Common myeloid progenitor, CD34-positive (primary cell): ENCODE measurements at places on chromosomes 4 and X.

GRCh38 chr4:30950737-30951136 is 230.6 kb downstream of the PCDH7 start:
- no peak for DNase-seq

DNA sequence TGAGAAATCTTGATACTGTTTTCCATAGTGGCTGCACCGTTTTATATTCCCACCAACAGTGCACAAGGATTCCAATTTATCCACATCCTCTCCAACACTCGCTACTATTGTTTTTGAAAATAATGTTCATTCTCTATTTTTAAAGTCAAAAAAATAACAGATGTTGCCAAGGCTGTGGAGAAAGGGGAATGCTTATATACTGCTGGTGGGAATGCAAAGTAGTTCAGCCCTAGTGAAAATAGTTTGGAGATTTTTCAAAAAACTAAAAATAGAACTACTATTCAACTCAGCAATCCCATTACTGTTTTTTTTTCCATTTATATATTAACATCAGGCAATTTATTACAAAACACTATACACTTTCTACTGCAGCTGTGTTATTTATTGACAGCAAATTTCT is 208.7 kb downstream of the CBLL2 start:
- DNase-seq: no peak

- peak; percentile 17 for DNase-seq
These were observed 715 bp downstream of the ZMAT1 start for GRCh38 chrX:101931136-101931487.

GRCh38 chr4:2932951-2933565 is 30.1 kb downstream of the NOP14 start:
- DNase-seq: no peak

DNA sequence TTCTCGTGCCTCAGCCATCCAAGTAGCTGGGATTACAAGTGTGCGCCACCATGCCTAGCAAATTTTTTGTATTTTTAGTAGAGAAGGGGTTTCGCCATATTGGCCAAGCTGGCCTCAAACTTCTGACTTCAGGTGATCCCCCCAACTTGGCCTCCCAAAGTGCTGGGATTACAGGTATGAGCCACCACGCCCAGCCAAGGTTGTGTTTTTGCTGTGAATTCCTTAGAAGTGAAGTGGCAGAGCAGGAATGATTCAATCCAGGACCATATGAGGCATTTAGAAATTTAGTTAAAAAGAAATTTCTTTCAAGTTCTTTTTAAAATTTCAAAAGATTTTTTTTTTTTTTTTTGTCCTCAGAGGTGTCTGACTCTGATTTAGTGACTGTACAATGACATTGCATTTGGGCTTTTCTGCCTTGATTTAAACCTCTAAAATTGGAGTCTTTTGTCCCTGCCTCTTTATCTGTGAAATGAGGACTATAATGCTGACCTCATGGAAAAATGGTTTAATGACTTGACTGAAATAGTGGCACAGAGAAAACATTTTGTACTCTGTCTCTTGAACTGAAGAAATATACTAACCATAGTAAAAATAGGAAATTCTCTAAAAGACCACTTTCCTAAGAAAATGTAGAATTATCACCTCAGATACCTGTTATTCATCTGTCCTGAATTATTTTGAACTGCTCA is 59.9 kb downstream of the CXCL13 start:
- DNase-seq: no peak

DNA sequence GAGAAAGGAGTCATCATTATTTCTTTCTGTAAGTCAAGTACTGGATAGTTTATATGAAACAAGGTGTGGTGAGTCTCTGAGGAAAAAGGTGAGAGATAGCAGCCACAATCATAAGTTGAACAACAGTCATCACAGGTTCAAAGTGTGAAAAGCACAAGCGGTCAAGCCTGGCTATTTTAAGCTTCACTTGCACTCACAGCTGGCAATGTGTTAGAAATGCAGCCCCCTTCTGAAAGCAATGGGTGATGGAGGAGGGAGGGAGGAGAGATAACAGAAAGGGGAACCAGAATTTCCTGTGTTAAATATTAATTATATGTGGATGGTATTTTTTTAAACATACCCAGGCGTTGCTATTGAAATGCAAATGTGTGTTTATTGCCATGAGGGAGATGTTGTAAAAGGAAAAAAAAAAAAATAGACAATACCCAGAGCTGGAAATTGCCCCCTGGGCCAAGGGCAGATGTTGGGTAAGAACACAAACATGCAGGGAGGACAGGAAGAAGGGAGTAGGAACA is 26.9 kb upstream of the BMP3 start:
- DNase-seq: peak; percentile 25

- DNase-seq: peak; percentile 85
These were observed 5.2 kb downstream of the KLF3 start for GRCh38 chr4:38669208-38669607.

DNA sequence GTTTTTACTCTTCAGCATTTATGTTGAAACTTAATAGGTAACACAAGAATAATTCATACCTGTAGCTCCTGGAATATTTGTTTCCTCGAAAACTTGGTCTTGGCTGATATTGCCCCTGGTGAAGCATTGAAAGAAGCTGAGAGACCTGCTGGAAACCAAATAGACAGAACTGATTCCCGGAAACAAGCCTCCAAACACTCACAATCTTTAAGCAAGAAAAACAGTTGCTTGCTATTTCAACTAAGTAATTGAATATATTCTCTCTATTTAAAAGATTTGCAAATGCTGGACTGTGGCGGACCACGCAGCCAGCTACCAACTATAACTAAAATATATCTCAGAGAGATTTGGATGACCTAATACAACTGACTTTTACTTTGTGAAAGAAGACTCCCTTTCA is 3.6 kb downstream of the PCDH18 start:
- no peak for DNase-seq

DNA sequence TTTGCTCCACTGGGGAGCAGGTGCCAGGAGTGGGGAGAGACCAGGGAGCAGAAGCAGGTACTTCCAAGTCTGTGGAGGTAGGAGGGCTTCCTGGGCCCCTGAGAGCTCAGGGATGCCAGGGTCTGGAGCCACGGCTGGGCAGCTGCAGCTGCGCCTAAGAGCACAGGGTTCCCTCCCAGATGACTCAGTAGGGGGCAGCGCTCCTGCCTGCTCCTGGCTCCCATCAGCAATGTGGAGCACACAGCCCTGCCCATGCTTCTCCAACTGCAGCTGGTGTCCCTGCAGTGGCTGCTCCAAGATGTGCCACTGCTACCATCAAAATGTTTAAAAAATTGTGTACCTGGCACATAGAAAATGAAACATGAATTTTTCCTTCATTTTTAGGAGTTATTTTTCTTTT is 1028.2 kb downstream of the PCDH7 start:
- no peak for DNase-seq

DNA sequence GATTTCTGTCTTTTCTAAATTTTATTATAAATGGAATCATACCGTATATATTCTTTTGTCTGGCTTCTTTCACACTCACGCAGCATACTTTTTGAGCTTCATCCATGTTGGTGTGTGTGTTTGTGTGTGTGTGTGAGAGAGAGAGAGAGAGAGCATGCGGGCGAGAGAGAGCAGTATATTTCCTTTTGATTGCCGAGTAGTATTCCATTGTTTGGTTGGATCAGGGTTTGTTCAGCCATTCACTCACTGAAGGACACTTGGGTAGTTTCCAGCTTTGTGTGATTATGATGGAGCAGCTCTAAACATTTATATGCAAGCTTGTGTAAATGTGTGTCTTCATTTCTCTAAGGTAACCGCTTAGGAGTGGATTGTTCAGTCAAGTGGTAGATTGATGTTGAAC is 3.1 kb upstream of the L1CAM start:
- DNase-seq: no peak

- no peak for DNase-seq
These were observed 806.0 kb downstream of the ADGRL3 start for GRCh38 chr4:62006108-62006507.

DNA sequence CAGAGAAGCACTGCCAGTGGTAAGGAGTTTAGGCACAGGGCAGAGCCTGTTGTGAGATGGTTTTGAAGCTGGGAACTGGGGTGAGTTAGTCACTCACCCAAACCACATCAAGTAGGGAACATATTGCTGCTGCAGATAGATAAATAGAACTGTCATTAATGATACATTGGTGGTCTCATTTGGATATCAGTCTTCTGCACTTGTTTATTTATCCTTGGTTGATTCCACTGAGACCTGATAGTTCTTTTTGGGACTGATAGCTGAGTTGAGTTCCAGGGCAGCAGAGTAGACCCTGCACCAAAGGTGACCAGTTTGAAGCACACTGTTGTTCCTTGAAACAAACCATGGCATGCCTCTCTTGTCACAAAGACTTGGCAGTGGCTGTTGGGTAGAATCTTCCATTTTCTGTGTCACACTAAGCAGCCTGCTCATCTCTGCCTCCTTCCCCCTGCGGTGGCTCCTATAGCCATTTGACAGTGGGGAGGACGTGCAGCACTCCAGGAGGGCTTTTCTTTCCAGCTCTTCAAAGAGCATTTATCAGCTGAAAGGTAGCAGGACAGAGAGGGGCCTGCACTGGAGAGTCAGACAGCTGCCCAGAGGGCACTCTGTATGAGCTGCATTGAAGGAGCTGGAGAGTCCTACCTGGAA is 59.7 kb upstream of the TMEM164 start:
- no peak for DNase-seq

- peak; percentile 34 for DNase-seq
These were observed 224.7 kb downstream of the MID1 start for GRCh38 chrX:10395643-10396042.

GRCh38 chr4:55781812-55782211 is 37.8 kb upstream of the EXOC1L start:
- no peak for DNase-seq
